ENCODE measurements at places on chromosomes 3 and 15. TPM values are rescaled to one million over a fixed set of nuclear protein-coding genes. Genes with fewer than 3 reads are reported as not detected.

- DNase-seq, result no peak
These were observed 168.6 kb downstream of the STT3B start for GRCh38 chr3:31701286-31701685.

- no peak for DNase-seq
These were observed 236.5 kb downstream of the WDR72 start for GRCh38 chr15:53522991-53523390.

- no peak for DNase-seq
These were observed 92.5 kb upstream of the MBNL1 start for GRCh38 chr3:152176241-152176640.

- DNase-seq, result no peak
These were observed 158.2 kb downstream of the P3H2 start for GRCh38 chr3:189962466-189962865.

DNA sequence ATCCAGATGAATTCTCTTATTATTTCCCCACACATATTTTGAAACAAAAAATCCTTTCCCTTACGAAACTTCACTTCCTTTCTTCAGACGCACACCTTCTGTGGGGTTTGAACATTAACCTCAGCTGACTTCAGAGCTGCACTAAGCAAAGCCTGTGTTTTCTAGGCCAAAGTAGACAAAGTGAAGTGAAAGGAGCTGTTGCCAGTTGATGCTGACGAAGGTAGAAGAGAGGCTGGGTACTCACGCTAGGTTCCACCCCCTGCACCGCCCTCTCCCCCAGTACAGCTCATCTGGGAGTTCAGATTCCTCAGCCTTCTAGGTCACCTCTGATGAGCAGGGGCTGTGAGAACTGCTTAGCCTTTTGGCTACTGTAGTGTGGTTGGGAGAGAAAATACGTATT, 24.1 kb downstream of the DUT start:
- DNase-seq, result no peak

GRCh38 chr3:168859143-168859542, 763.4 kb upstream of the GOLIM4 start:
- DNase-seq, result no peak

GRCh38 chr15:48643776-48644466, 1.6 kb downstream of the FBN1 start:
- no peak for DNase-seq

DNA sequence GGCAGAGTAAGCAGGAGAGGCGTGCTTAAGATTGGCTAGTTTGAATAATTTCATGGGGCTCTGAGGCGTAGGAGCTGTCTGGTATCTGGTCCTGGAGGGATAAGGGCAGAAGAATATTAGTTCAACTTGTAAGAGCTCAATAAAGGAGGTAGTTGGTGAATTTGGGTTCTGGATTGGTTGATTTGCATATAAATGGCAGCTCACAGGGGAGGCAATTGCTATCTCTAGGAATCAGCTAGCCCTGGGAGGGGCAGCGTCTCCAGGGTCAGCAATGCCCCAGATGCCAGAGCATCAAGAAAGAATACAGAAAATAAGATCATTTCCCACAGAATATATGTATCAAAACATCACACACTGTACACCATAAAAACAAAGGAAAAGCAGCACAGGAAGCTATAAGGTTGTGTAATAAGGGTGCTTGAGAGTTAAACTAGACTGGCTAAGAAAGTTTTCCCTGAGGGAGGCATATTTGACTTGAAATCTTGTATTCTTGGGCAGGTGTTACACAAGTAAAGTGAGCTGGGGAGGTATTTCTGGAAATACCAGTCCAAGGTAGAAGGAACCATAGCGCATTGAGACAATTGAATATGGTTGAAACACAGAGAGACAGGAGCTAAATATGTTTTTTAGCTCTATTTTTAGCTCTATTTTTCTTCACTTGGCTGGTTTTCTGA, 6.1 kb downstream of the MOBP start:
- DNase-seq, result no peak

DNA sequence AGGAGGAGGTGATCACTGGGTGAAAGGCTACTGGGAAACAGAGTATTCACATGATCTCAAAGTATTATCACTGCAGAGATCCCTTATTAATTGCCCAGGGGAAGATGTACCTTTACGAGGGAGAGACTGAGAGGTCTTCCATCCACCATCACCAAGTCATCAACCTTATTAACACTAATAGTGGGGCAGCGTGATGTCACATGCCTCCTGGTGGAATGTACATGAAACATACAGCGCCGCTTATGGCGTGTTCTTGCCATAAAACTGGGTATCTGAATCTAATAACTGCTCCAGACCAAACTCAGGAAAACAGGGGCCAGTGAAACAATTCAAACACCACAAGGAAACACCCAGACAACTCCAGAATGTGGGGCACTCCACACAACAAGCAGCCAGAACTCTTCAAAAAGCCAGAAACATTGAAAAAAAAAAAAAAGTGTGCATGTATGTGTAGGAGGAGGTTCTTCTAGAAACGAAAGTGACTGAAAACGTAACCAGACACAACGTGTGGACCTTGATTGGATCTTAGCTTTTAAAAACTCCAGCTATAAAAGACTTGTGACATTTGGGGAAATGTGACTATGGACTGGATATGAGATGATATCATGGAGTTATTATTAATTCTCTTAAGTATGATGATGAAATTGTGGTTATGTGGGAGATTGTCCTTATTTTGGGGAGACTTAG, 4.6 kb downstream of the STIMATE start:
- DNase-seq, result peak; percentile 12

- DNase-seq, result no peak
These were observed 7.5 kb downstream of the PIK3CB start for GRCh38 chr3:138827222-138827621.

DNA sequence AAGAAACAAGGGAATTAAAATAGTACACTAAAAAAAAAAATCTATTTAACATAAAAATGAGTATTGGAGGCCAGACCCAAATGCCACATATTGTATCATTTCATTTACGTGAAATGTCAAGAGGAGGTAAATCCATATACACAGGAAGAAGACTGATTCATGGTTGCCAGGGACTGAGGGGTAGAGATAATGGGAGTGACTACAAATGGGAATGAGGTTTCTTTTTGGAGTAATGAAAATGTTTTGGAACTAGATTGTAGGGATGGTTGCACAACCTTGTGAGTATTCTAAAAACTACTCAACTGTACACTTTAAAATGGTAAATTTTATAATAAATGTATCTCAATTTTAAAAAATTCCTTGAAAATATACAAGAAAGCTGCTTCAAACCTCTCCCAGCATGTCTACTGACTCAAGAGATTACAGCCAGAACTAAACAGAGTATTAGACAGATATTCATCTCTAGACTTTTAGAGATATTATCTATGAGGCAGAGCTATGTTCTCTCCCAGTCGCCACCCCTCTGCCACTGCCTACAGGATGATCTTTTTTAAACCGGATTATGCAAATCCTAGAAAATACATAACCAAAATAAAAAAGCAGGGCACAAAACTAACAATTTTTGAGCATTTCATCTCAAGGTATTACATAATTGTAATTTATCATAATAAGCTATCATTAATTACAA, 6.2 kb downstream of the HLTF start:
- peak; percentile 24 for DNase-seq

GRCh38 chr3:185586686-185587039, 568 bp downstream of the SENP2 start:
- no peak for DNase-seq

The TMEM87A gene
- 55.1 TPM for total RNA-seq

The ITPKA gene
- total RNA-seq, result 0.25 TPM

The ATXN7 gene
- total RNA-seq, result 5.1 TPM

The LRRC31 gene
- total RNA-seq, result not detected

Data from dermis microvascular lymphatic vessel endothelial cell (primary cell).